ENCODE measurements at places on chromosomes 5 and 9.

DNA sequence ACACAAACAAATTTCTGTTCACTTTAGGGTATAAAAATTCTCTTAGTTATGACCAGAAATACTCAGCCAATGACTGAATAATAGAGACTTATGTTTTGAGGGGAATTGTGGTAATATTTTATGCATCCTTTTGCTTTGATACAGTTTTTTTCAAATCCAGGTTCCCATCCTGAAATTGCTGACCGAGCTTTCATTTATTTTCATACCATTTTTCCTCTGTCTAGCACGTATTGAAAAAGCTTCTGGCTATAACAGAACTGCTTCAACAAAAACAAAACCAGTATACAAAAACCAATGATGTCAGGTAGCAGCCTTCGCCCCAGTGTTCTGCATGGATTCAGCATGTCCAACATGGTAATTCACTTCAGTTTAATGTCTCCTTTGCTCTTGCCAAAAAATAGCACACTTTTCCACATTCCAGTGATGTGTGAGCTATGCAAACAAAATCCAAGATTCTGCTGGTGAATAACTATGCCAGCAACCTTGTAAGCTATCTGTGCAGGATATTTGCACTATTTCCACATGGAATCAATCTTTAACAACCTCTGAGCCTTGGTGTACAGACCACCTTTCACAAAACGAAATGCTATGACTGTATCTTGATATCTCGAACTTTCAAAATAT is 22.0 kb downstream of the CCNH start:
- DNase-seq = peak; percentile 34

DNA sequence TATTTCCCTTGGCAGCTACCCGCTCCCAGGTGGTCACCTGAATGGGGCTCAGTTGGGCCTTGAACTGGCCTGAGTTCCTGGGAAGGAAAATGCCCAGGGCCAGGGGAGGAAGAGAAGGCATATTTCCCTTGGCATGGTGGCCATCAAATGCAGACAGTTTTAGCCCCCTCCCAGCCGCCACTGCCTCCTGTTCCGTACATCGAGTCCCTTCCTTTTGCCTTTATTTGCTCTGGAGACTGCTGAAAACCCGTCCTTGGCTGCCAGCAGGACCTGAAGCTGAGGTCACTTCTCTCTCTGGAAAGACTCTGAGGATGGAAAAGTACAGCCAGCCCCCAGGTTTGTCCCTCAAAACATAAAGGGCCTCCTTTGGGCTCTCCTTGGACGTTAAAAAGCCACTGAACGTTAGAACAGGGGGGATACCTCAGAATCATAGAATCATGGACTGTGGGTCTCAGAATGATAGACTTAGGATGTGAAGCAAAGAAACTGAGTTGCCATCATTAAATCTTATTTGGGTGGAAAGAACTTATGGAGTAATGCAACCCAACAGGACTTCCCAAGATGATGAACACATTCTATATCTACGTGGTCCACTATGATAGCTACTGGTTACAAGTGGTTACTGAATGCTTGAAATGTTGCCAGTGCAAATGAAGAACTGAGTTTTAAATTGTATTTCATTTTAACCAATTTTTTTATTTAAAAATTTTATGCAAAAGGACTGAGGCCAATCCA is 7.1 kb downstream of the SPARC start:
- no peak for DNase-seq

DNA sequence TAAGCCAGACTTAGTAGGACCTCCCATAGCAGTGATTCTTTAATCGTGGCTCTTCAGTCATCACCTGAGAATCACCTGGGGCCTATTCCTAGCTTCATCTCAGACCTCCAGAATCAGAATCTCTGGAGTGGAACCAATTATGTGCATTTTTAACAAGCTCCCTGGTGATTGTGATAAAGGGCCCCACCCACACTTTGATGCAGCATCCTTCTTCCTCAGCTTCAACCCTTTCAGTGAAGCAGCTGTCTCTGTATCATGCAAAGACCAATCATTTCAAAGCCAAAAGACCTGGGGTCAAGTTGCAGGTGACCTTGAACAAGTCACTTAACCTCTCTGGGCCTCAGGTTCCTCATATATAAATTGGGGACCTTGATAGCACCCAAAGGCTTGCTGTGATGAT is 17.1 kb downstream of the FBXO10 start:
- no peak for DNase-seq

DNA sequence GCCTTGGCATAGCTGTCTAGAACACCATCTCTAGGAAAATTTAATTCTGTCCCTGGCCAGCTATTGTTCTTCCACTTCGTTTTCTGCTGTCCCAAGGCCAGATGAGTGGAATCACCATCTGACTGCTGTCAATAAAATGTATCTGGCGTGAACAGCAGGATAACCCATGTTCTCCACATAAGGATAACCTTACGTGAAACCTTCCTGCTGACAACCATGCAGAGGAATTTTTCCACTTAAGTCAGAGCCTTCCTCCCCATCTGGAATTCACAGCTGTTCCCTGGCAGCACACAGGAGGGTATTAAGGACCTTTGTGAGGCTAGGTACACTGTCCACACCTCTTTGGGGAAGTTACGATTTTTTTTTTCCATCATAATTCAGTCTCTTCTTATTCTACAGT is 28.6 kb downstream of the RNF44 start:
- DNase-seq = no peak

GRCh38 chr5:171520300-171521174 is 101.1 kb downstream of the FGF18 start:
- peak; percentile 74 for DNase-seq

DNA sequence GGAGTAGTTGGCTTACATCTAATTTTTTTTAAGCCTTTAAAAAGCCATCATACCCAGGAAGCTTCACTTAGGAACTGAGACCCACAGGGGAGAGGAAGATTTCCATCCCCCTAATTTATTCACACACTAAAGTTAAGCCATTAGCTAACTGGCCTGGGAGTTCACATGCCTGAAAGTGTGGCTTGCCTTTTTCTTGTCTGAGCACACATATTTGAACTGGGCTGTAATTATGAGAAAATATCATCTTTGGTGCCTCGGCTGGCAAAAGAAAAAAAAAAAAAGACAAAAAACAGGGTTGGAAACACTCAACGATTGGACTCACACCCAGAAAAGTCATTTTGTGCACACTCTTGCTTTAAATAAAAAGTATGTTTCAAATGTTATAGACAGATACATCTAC is 847.3 kb downstream of the MAT2B start:
- peak; percentile 38 for DNase-seq

DNA sequence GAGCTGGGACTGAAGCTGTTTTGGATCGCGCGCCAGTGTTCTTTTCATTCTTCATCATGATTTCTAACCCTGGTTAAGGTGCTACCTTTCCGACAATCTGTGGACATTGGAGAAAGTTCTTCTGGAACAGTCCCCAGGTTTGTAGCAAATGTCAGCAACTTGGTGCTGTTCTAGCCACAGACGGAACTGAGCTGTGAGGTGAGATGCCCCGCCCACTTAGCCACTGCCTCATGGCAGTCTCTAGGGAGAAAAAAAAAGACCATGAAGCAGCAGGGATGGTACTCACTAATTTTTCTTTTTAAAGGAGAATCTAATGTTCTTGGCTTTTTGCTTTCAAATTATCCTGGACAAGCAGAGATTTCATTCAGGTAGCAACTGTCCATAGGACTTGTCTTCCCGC is 72.1 kb upstream of the STK32A start:
- no peak for DNase-seq

DNA sequence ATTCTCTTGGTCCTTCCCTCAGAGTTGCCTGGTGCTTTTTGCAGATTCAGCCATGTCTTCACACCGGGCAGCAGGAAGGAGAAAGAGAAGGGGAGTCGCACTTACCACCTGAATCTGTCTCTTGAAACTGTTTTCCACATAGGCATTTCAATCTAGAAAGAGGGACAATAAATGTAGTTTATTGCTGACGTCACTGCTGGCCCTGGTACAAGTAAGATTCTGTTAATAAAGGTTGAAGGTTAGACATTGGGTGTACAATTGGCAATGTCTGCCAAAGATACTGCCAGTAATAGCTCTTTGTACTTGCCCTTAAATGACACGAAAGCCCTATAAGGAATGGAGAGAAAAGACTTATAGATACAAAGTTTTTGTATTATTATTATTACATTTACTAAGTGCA is 72.8 kb downstream of the MEGF10 start:
- DNase-seq = no peak

DNA sequence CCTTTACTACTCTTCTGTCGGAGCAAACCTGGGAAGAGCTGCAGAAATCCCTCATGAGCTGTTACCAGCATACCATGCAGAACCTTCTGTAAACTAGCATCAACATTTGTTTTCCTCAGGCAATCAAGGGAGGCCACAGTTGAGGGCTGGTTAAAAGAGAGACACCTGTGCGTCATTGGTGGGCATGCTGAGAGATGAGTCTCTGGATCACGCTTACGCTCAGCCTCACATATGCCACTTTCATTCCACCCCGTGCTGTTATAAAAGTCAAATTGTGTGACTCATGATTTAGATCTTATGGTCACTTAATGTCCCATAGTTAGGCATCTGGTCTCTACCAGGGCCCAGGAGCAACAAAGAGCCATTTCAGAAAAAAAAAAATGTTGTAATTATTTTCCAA is 18.1 kb upstream of the ICE1 start:
- no peak for DNase-seq

DNA sequence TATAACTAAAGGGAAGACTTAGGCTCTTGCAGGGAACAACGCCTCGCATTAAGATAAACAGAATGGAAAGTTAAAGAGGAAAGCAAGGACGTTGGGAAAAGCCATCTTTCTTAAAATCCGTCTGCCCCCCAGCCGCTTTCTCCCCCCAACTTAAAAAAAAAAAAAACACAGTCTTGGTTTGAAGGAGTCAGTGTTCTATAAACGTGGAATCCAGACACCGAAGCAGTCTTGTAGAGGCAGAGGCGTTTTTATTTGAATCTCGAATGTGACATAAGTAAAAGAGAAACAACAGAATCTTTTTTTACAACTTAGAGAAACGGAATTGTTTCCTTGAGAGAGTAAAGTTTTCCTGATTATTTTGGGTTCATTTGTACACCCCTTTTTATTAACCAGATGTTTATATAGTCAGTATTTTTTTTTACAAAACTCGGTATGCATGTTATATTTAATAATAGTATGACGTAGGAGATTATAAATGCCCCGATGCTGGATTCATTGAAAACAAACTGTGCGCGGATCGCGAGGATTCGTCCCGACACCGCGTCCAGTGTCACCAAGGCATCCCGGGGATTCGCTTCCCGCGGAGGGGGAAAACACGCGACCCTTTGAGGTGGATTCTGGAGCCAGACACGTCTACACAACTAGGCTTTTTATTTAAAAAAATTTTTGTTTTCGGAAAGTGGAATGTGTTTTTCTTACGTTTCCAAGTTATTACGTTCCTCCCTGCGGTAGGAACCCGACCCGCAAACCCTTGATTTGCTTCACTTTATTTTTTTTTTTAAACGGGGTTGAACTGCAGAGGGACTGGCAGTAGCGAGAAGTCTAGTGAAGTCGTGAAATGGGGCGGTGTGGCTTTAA is 6.7 kb downstream of the PTCH1 start:
- DNase-seq = no peak

DNA sequence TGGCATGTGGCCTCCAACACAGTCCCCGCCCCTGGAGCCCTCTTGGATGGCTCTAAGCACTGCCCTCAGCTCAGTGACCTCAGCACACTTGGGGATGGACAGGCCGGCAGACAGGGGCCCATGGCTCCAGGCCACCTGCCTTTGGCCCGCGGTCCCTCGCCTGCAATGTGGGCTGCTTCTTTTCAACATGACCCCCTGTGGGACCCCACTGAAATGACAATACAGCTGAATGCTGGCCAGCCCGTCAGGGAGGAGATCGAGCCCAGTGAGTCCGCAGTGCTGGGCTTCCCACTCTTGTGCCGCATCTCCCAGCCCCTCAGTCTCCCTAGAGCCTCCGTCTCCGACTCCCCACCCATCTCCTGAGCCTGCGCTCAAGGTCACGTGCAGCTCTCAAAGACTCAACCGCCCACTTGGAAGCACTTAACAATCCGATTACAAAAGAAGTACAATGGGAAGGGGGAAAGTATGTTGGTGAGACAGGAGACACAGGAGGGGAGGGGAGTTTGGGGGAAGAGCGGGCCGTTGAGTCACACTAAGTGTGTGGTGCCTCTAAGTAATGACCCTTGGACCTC is 238.9 kb downstream of the HSPA4 start:
- no peak for DNase-seq

DNA sequence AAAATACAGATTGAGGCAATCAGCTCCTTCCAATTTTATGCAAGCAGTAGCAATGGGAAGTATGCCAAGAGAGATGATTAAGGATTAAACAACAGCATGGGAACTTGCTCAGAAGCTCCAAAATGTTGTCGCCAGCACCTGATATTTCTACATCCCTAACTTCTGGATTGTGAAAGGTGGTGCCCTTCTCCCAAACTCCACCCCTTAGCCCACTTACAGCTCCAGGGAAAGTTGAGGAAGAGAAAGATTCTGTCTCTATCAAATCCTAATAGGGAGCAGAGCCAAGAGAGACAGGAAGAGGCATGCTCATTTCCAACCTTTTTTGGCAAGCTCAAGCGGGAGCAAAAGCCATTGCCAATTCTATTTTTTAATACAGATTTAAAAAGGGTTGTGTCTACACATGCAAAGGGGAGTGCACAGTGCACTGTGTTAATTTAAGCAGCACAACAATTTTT is 92.4 kb upstream of the NR3C1 start:
- peak; percentile 30 for DNase-seq

GRCh38 chr5:149671544-149671943 is 58.6 kb upstream of the PPARGC1B start:
- DNase-seq = no peak

DNA sequence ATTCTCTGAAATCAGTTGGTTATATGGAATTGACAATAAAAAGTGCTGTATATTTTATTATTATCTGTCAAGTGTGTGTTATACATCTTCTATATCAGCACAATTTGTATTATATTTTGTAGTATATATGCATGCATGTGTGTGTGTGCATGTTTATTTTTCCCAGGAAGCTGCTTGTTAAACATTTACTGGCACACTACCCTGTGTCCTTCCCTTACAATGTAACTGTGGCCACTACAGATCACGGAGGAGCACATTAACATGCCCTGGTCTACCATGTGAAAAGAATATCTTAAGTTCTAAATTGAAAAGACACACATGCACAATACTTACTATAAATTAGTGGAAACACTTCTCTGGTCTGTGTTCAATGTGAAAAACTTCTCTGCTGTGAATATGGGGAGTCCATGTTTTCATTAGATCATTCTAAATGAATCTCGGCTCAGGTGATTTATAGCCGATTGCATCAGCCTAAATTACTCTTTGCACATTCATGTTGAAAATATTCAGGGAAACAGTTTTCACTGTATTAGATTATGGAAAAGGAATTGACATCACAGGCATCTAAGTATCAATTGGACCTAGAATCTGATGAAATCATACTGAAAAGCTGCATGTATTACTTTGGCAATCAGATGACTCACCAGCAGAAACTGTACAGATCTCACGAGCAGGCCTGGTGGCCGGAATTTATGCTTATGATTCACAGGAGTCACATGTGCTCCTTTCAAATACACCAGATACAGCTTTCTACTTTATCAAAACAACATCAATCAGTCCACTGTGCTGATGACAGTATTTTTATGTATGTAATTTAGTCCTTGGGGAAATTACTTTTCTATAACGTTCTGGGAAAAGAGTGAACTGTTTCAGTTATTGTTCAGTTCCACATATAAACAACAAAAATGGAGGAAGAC is 39.4 kb downstream of the LURAP1L start:
- peak; percentile 95 for DNase-seq

GRCh38 chr5:31674371-31674951 is 35.5 kb downstream of the PDZD2 start:
- no peak for DNase-seq

GRCh38 chr5:72305194-72306142 is 14.6 kb downstream of the MRPS27 start:
- DNase-seq = no peak

All from astrocyte of the hippocampus (primary cell).